Vagina (tissue), 2 donors: ENCODE measurements at places on chromosomes 12 and 14.

DNA sequence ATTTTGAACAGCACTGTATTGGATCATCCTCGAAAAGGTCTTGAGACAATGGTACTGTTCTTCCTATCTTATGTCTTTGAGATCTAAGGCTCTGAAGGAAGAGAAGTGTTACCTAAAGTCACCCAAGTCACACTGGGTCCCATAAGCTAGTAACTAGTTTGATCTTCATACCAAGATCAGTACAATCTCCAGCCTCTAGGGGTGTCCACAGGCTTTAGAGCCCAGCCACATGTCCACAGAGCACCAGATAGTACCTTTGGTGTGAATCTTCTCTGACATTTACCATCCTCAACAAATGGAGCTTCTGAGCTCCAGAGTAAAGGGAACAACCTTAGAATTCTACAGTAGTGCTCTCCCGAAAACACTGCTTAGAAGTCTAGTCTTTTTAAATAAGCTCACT, 78.7 kb downstream of the KSR2 start:
- DNase-seq = no peak

DNA sequence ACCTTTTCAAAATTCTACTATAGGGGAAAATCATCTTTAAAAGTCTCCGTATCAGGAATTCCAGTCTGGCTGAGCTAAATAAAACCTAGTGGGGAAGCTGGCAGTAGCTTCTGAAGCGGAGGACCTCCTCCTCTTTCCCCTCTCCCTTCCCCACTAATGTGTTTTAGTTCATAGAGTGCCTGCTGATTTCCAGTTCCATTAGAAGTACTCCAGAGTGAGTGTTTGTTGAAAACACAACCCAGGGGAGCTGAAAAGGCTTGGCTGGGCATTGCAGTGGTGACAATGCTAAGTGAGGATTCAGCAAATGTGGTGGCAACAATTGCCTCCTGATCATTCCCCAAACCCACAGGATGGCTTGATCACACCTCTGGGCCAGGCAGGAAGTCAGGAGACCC, 144.2 kb upstream of the FRMD6 start:
- DNase-seq = no peak

DNA sequence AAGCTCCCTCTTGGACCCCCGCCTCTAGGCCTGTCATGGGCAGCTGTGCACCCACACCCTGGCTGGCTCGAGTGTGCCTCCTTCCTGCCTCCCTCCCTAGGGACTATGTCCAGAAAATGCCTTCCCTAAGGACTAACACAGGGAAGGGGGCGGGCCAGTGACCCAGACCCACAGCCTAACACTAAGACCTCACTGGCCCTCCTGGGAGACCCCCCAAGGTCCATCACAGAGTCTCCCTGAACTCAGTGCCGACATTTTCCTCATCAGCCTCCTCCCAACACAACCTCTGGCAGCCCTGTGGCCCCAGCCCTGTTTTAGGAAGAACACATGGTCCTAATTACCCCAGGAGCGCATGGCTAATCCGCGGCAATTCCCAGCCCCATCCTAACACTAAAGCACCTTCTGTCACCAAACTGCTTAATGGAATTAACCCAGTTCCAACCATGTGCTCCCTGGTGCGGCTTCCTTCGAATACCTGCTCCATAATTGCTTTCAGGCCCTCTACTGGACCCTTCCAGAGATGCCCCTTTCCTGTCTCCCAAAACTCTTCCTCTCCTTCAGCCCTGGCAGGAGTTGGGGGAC, 5.6 kb downstream of the MSI1 start:
- no peak for DNase-seq

DNA sequence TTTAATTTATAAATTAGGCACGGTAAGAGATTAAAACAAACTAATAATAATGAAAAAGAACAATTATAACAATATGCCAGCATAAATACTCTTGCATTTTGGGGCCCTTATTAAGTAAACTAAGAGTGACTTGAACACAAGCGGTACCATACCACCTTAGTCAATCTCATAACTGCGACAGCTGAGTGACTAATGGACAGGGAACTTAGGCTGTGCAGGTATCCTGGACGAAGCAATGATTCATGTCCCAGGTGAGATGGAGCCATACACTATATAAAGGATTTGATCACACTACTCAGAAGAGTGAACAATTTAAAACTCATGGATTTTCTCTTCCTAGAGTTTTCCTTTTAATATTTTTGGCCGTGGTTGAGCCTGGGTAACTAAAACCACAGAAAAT, 4.3 kb downstream of the KLRC4 start:
- DNase-seq = no peak

DNA sequence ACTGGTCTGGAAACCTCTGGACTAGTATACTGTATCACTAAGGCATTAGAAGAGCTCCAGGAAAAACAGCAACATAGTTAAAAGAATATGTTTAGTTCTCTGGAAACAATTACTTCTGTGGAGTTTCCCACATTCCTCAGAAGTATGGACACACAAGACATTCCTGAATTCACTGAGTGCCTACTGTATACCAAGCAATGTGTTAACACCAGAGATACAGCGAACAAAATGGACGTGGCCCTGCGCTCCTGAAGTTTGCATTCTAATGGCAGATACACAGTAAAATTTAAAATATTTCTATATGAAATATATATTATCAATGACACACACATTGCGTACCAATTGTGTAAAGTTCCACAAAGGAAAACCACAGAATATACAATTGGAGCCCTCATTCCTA, 1.1 kb downstream of the ANGEL1 start:
- DNase-seq = no peak

DNA sequence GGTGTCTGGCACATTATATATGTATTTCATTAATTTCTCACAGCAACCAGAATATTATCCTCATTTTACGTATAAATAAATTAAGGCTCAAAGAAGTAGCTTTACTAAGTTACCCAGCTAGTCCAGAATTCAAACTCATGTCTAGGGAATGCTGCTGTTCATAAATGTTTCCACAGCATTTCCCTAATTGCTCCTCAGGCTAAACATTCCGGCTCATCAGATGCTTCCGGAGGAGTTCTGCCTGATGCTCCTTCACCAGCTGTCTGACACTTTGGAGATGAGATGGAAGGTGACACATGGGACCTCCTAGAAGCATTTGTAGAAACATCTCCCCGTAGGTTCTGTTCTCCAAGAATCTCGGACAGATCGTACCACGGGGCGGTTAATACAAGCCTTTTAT, 12.1 kb downstream of the KRT85 start:
- no peak for DNase-seq

- no peak for DNase-seq
These were observed 91.9 kb upstream of the LMNTD1 start for GRCh38 chr12:25644979-25645378.

DNA sequence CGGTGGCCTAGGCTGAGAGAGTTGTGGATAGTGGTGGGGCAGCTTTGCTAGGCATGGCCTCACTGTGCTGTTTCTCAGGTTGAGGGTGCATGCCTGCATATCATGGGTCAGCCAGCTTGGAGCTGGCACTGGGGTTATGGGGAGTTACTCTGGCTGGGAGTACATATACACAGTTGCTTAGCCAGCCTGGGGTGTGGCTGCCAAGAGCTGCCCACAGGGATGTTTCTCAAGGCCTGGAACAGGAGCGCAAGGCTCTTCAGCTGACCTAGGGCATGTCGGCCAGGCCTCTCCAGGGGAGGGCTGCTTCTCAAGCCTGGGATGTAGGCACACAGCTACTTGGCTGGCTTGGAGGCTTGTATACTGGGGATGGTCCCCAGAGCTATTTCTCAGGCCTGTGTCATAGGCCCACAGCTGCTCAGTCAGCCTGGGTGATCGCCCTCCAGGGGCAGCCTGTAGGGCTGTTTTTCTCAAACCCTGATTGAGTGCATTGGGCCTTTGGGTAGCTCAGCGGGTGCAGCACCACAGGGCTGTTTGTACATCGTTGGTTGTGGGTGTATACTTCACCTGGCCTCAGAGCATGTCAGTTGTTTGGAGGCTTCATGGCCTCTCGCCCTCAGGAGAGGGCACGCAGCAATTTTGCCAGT, 114.9 kb downstream of the METTL25 start:
- DNase-seq = no peak

DNA sequence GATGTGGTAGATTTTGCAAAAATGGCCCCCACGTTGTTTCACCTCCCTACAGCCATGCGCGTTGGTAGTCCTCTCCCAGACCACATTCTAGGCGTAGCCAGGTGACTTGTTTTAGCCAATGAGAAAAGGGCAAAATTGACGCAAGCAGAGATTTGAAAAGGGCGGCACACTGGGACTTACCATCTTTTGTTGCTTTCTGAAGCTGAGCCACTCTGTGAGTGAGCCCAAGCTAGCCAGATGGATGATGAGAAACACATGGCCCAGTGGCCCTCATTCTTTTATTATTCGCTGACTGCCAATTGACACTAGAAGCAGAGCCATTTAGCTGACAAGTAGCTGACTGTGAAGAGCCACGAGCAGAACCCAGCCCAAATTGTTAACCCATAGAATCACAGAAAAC, 142.0 kb upstream of the GZMB start:
- DNase-seq = no peak

DNA sequence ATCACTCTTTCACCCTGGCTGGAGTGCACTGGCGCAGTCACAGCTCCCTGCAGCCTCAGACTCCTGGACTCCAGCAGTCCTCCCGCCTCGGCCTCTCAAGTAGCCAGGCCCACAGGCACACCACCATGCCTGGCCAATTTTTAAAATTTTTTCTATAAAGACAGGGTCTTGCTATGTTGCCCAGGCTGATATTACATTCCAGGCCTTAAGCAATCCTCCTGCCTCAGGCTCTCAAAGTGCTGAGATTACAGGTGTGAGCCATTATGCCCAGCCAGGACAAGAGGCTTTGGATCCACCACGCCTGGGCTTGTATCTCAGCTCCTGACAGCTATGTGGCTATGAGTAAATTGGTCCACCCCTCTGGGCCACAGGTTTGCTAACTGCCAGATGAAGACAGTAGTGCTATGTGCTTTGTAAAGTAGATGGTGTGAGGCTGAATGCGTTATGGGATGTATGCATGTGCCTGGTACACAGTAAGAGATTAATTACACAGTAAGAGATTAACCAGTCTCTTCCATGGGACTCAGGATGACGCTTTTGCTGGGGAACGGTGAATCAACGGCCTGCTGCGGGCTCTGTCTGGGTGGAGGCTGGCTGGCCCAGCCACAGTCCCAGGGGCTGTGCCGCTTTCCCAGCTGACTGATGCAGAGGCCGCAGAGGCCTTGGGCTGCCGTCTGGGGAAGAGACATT, 53.3 kb upstream of the NCOR2 start:
- DNase-seq = no peak

DNA sequence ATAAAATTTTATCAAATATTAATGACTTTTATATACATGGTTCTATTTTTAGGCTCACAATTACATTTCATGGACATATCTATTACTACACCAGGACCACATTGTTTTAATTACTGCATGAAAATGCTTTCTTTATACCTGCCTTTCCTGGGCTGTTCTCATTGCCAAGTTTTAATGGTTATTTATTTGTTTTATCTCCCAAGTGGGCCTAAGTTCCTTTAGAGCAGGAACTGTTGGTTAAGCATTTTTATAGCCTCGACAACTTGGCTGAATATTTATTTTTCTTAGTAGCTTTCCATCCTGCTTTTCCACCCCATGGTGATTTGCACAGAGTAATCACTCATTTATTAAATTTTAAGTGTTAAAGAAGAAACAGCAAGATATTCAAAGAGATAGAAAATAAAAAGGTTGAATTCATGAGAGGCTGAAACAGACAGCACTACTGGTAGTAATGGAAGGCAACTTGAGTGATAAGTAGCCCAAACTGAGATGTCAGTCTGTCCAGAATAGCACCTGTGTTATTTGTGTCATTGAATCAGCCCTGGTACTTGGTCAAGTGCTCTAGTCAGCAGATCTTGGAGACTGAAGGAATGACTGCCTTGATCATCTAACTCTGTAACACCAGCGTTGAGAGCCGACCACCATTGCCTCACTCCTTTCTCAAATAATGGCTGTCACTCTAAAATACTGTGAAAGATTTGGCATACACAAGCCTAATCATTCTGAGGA, 119.1 kb upstream of the EGLN3 start:
- no peak for DNase-seq

- no peak for DNase-seq
These were observed at the start of gene CLEC2D for GRCh38 chr12:9669534-9669933. TSS of gene CLEC2D (plus strand) at chr12:9669713. CDS start at chr12:9669735, 22 bp downstream.

- DNase-seq = no peak
These were observed 33.3 kb downstream of the RCOR1 start for GRCh38 chr14:102625564-102626296.

DNA sequence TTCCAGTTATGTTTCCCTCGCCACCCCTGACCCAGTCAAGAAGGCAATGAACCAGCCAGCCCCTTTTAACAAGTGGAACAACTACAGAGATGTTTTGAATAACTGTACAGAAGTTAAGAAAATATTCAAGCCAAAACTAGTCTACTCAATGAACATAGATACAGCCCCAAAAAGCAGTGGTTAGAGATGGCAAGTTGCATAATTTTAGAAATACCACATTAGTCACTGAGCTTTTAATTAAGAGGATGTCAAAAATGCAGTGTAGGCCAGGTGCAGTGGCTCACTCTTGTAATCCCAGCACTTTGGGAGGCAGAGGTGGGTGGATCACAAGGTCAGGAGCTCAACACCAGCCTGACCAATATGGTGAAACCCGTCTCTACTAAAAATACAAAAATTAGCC, 27.2 kb downstream of the PROX2 start:
- no peak for DNase-seq

- no peak for DNase-seq
These were observed 29.5 kb downstream of the PPP4R4 start for GRCh38 chr14:94203473-94204210.

DNA sequence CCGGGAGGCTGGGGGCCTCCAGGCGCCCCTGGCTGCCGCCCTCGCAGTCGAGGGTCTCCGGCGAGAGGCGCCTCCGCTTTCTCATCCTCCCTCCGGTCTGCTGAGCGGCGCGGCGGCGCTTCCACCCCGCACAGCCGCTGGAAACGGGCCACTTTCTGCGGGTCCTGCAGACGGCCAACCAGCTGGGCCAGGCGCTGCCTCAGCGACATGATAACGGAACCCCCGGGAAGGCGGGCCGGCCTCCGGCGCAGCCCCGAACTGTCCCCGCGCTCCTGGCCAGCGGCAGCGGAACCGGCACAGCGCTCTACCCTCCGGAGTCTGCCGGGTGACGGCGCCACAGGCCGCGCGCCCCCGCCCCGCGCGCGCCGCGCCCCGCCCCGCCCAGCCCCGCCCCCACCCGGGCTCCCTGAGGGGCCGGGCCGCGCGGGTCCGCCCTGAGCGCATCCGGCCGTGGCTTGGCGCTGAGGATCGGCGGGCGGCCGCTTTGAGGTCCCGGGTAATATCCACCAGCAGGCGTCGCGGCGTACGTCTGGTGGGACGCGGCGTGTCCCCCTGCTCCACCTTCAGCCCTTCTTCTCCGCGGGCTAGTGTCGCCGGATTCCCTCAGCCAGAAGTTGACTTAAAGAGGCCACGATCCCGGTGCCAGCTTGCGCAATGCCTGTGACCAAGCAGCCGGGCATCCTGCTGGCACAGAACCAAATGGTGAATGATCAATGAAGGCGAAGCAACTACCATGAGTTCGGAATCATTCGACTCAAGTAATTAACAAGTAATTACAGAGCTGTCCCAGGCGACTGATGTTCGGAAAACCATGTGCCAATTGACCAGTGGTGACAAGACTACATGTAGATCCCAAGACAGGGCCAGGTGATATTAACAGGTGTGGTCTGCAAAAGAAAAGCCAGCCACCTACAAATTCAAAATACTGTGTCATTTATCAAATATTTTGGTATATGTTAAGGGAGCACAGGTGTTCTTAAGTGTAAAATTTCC, at the start of gene SGPP1:
Gene SGPP1, minus strand, starts transcription at position 330 of the 993 bp plus-strand sequence. Its CDS starts 121 bp downstream, at position 209.
- no peak for DNase-seq

GRCh38 chr12:57086493-57087009, 2.4 kb upstream of the NAB2 start:
- no peak for DNase-seq

- no peak for DNase-seq
These were observed 102.4 kb upstream of the CCDC196 start for GRCh38 chr14:66383771-66384170.
